ENCODE measurements at places on chromosomes 12 and 14. TPM values are rescaled to one million over a fixed set of nuclear protein-coding genes. Genes with fewer than 3 reads are reported as not detected.

DNA sequence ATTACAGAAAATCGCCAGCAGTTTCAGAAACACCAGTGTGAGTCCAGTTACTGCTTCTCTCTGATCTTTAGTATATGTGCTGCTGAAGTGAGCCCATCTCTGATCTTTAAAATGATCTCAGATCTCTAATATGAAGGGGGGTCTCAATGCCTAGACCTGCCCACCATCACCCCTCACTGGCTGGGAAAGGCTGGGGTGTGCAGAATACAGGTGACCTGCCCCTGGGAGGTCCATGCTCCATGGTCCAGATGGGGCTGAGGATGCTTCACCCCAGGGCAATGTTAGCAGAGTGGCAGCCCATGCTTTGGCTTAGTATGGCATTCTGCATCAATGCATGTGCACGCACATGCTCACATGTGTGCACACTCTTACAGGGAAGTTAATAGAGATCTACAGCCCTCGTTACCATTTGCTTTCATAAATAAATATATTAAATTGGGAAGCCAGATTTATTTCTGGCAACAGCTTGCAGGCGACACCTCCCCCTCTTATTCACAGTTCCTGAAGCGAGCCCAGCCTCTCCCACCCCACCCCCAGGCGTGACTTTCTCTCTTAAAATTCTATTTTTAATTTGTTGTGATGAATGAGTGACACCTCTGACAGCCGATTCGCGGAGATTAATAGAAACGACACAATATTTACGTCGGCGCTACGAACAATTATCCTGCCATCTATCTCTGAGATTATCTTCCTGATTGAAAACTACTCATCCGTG is 104.7 kb upstream of the ESRRB start:
- no peak overlapping the region for H3K27ac ChIP-seq
- H3K4me1 ChIP-seq: peaks cover 3% of the 10 kb centered on the region
- no peaks in the 10 kb centered on the region for H3K36me3 ChIP-seq
- DNase-seq: no peak

DNA sequence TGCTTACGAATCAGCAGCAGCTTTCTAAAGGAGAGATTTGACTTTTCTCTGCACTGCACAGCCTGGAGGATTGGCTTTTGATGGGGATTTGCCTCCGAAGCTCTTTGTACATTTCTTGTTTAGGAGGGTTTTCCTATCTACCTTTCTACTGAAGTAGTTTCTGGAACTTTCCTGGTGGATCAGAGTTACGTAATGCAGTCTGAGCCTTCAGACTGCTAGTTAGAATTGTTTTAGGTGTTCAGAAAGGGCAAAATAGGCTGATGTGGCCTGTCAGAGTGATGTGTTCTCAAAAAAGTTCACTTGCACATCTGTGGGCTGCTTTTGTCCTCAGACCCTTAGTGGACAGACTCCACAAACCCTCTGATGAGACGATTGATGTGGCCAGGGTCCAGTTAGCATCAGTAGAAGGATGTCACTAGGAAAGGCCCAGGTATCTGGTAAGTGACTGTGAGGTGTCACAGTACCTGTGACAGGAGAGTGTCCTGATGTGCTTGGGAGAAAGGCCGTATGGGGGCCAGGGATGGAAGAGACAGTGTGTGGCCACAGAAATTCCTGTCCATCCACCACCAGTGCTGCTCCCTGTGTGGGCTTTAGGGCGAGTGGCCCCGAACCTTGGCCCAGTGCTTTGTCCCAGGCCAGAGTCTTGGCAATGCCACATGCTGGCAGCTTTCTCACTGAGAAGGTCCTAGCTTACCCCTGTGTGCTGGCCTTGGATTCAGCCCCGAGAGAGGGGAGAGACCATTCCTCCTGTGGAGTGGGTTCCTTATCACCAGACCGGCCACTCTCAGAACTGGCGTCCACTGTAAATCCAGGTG is 4.4 kb upstream of the ACADS start:
- no peak overlapping the region for H3K4me3 ChIP-seq
- H3K27ac ChIP-seq: no peak overlapping the region
- H3K36me3 ChIP-seq: peaks cover 24% of the 10 kb centered on the region
- H3K27me3 ChIP-seq: no peaks in the 10 kb centered on the region
- DNase-seq: no peak
- peaks cover 20% of the 10 kb centered on the region for H3K4me1 ChIP-seq

DNA sequence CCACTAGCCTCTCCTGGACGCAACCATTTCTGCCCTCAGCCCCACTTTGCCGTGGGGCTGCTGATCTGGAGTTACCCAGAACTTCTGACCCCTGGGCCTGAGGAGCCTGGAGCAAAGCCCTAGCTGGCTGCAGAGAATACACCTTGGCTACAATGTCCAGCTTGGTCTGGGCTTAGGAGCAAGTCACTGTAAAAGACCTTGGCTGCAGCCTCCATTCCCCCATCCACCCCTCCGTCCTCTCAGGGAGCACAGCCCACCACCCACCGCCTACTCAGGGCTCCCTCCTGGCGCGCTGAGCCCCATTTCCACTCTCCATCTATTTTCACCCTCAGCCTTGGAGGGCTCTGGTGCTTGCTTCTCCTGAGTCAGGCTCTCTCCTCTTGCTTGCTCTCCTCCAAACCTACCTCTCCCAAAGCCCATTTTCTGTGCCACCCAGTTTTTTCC is 42.9 kb downstream of the ERH start:
- no peak overlapping the region for H3K27ac ChIP-seq
- H3K4me3 ChIP-seq: no peak overlapping the region
- no peaks in the 10 kb centered on the region for H3K36me3 ChIP-seq
- DNase-seq: no peak

DNA sequence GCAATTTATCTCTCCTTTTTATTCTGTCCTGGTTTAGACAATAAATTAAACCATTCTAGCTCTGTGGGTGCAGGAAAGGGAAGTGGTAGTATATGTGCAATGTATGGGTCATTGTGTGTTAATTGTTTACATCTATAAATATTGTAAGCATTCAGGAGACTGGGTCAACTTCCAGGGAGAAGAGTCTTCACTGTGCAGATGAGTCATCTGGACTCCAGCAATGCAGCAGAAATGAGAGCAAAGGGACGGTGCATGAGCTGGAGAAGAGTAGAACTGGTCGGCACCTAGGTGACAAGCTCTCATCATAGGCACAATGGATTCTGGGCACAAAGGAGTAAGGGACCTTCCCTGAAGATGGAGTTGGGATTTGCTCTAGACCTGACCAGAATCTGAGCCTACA is 211.1 kb upstream of the DAAM1 start:
- H3K4me3 ChIP-seq: no peak overlapping the region
- no peaks in the 10 kb centered on the region for H3K4me1 ChIP-seq
- no peaks in the 10 kb centered on the region for H3K27me3 ChIP-seq
- no peak for DNase-seq

DNA sequence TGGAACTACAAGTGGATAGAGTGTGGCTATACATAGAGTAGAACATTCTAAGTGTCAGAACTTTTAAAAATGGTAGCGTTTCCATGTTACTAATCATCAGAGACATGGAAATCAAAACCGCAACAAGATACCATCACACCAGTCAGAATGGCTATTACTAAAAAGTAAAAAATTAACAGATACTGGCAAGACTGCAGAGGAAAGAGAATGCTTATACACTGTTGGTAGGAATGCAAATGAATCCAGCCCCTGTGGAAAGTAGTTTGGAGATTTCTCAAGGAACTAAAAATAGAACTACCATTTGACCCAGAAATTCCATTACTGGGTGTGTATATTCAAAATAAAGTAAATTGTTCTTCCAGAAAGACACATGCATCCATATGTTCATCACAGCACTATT is 518.6 kb downstream of the NELL2 start:
- H3K27ac ChIP-seq: no peak overlapping the region
- DNase-seq: no peak

DNA sequence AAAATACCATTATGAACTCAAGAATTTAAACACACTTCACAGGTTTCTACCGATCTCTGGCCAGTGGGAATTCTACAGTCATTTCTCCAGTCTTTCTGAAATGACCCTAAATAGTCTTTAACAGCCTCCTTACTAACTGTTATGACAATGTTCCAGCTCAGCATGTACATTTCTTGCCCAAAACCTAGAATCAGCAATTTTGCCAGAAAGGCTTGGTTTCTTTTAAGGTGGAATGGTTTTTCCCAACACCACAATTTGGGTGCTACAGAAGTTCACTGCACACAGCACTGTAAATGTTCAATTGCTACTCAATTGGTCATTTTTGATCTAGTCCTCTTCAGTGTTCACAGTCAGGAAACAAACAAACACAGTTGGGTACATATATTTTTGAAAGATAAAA is 69.7 kb downstream of the LRP6 start:
- no peak overlapping the region for H3K4me3 ChIP-seq
- no peak for DNase-seq
- H3K27ac ChIP-seq: no peak overlapping the region
- H3K36me3 ChIP-seq: peaks cover 34% of the 10 kb centered on the region

GRCh38 chr12:14612898-14613445 is 45.3 kb upstream of the PLBD1 start:
- H3K36me3 ChIP-seq: peaks cover 5% of the 10 kb centered on the region
- no peaks in the 10 kb centered on the region for H3K4me1 ChIP-seq
- H3K27me3 ChIP-seq: no peaks in the 10 kb centered on the region
- no peak for DNase-seq
- H3K27ac ChIP-seq: no peak overlapping the region

GRCh38 chr14:103155010-103155409 is 31.7 kb downstream of the TNFAIP2 start:
- no peaks in the 10 kb centered on the region for H3K36me3 ChIP-seq
- H3K4me3 ChIP-seq: no peak overlapping the region
- H3K27ac ChIP-seq: no peak overlapping the region
- H3K27me3 ChIP-seq: no peaks in the 10 kb centered on the region
- no peaks in the 10 kb centered on the region for H3K4me1 ChIP-seq

- no peaks in the 10 kb centered on the region for H3K27me3 ChIP-seq
- no peak overlapping the region for H3K4me3 ChIP-seq
- no peak overlapping the region for H3K27ac ChIP-seq
- H3K36me3 ChIP-seq: peaks cover 3% of the 10 kb centered on the region
- no peak for DNase-seq
- no peaks in the 10 kb centered on the region for H3K4me1 ChIP-seq
Observed at GRCh38 chr12:123696646-123697045, 15.5 kb upstream of the ATP6V0A2 start.

GRCh38 chr14:71592361-71592760 is 339.9 kb upstream of the RGS6 start:
- H3K4me1 ChIP-seq: peaks cover 45% of the 10 kb centered on the region
- H3K36me3 ChIP-seq: peaks cover 25% of the 10 kb centered on the region
- DNase-seq: no peak
- H3K27me3 ChIP-seq: no peaks in the 10 kb centered on the region
- no peak overlapping the region for H3K4me3 ChIP-seq

The SLC6A12 gene
- not detected for total RNA-seq

- H3K4me3 ChIP-seq: peak overlapping the region; percentile 63
- H3K4me1 ChIP-seq: peaks cover 18% of the 10 kb centered on the region
- H3K27ac ChIP-seq: no peak overlapping the region
- H3K27me3 ChIP-seq: no peaks in the 10 kb centered on the region
- no peak for DNase-seq
Observed at GRCh38 chr14:105087963-105088811, 23.0 kb upstream of the GPR132 start.

- no peaks in the 10 kb centered on the region for H3K27me3 ChIP-seq
- no peak overlapping the region for H3K4me3 ChIP-seq
- DNase-seq: no peak
- H3K4me1 ChIP-seq: no peaks in the 10 kb centered on the region
- no peaks in the 10 kb centered on the region for H3K36me3 ChIP-seq
Observed at GRCh38 chr12:117439531-117440001, 78.1 kb upstream of the NOS1 start.

The KRT74 gene
- not detected for total RNA-seq

All from activated naive CD8-positive, alpha-beta T cell treated with anti-CD3 and anti-CD28 coated beads for 36 hours (primary cell).